HepG2 (cell line): ENCODE measurements at places on chromosomes 5 and 9. TPM values are rescaled to one million over a fixed set of nuclear protein-coding genes. Genes with fewer than 3 reads are reported as not detected.

The SLC6A19 gene
- total RNA-seq = 0.02 TPM in 1 of 2 replicates, not detected in the other

DNA sequence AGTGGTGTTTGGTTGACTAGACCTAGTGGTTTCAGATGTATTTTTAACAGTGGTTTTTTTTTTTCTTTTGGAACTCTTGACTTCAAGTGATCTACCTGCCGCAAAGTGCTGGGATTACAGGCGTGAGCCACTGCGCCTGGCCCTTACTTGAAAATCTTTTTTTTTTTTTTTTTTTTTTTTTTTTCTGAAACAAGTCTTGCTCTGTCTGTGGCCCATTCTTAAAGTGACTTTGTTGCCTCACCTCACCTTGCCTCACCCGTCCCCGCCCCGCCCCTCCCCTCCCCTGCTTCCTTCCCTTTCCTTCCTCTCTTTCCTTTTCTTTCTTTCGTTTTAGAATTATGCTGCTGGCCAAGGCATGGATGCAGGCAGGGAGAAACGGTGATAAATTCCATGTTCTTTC lies 26.0 kb downstream of the GPBP1 start:
- no peak overlapping the region for H3K4me3 ChIP-seq
- H3K27me3 ChIP-seq = no peaks in the 10 kb centered on the region
- DNase-seq = no peak
- no peak overlapping the region for H3K27ac ChIP-seq
- H3K4me1 ChIP-seq = 0 out of 2 replicates have a peak, but pooled peaks cover 21% of the 10 kb centered on the region

GRCh38 chr5:103397739-103398581 lies 139.4 kb downstream of the MACIR start:
- DNase-seq = no peak
- no peaks in the 10 kb centered on the region for H3K36me3 ChIP-seq
- no peak overlapping the region for H3K27ac ChIP-seq
- H3K27me3 ChIP-seq = no peaks in the 10 kb centered on the region

The SUSD3 gene
- 6.0 and 7.0 TPM in 2 replicates for total RNA-seq

- H3K27me3 ChIP-seq = no peaks in the 10 kb centered on the region
- no peaks in the 10 kb centered on the region for H3K4me1 ChIP-seq
- no peak overlapping the region for H3K27ac ChIP-seq
Measured at GRCh38 chr5:169893571-169893970, 86.7 kb downstream of the INSYN2B start.

DNA sequence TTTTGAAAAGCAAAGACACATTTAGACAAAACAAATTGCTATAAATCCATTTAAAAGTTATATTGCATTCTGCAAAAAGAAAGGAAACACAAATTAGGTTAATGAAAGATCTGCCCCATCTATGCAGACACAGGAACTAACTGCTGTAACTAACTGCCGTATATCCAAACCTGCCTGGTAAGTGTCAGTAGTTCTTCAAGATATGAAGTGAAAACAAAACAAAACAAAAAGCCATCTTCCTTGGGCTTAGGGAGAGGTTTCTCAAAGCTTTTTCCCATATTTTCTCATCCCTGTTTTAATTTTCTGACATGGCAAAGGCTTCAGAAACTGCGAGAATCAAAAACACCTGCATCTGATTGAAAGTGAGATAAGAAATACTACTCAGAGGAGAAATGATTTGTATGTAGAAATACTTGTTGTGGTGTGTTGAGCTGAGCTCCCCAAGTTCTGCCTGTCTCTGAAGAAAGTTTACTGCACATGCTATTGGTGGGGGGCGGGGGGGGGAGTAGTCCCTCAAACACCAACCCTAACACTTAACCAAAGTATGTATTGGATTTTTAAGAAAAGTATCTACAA lies 750.5 kb downstream of the PTPRD start:
- no peaks in the 10 kb centered on the region for H3K36me3 ChIP-seq
- no peaks in the 10 kb centered on the region for H3K4me1 ChIP-seq
- no peak for DNase-seq
- H3K4me3 ChIP-seq = no peak overlapping the region
- H3K27me3 ChIP-seq = no peaks in the 10 kb centered on the region
- H3K27ac ChIP-seq = no peak overlapping the region

- no peaks in the 10 kb centered on the region for H3K27me3 ChIP-seq
- H3K4me3 ChIP-seq = no peak overlapping the region
- H3K36me3 ChIP-seq = no peaks in the 10 kb centered on the region; the same call in 1 of the 2 replicates
- no peak overlapping the region for H3K27ac ChIP-seq
- DNase-seq = no peak
Measured at GRCh38 chr5:78076351-78076750, 218.1 kb downstream of the AP3B1 start.

- no peaks in the 10 kb centered on the region for H3K36me3 ChIP-seq
- H3K4me3 ChIP-seq = no peak overlapping the region
- no peak for DNase-seq
- H3K27me3 ChIP-seq = peaks cover 9% of the 10 kb centered on the region
- no peaks in the 10 kb centered on the region for H3K4me1 ChIP-seq
Measured at GRCh38 chr5:181059297-181060230, 19.5 kb downstream of the BTNL9 start.

The C5 gene
- 29.8 and 57.6 TPM in 2 replicates for total RNA-seq

The SLC28A3 gene
- total RNA-seq = not detected in 2 replicates

DNA sequence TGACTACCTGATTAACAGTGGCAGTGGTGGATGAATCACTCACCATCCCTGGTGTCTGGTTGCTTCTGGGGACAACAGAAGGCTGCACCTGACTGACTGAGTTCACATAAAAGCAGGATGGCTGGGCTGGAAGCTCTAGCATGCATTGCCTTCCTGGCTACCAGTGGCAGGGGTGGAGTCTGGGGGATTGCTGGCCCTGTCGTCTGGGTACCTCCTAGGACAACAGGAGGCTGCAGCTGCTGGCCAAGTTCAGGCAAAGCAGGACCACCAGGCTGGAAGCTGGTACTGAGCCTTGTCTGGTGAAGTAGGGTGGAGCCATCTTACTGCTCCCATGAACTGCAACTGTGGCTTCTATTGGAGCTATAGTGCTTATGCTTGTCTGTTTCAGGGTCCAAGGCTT lies 480.8 kb upstream of the CTNND2 start:
- no peaks in the 10 kb centered on the region for H3K36me3 ChIP-seq
- no peaks in the 10 kb centered on the region for H3K27me3 ChIP-seq
- H3K4me3 ChIP-seq = no peak overlapping the region
- no peaks in the 10 kb centered on the region for H3K4me1 ChIP-seq
- no peak for DNase-seq

The ORM2 gene
- total RNA-seq = 283 and 565 TPM in 2 replicates

DNA sequence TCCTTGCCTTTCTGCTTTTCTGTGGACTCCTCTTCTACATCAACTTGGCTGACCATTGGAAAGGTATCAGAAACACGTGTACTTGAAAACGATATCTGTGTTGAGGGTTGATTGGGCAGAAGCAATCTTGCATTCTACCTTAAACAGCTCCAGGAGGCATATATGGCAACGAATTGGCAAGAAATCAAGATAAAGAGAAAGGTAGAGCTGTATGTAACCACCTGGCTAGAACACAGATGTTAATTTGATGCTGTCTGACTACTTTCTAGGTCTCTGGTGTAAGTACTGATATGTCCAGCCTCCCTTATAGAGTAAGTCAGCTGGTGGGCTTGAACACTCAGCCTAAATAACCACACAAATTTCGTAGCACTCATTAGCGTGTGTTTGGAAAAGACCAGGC lies 1.3 kb downstream of the MAN1B1 start:
- H3K36me3 ChIP-seq = peaks cover 11% of the 10 kb centered on the region; the same call in 1 of the 3 replicates
- H3K27ac ChIP-seq = no peak overlapping the region
- peak overlapping the region; percentile 77; the same call in 1 of the 2 replicates for H3K4me3 ChIP-seq
- peaks cover 55% of the 10 kb centered on the region for H3K4me1 ChIP-seq

DNA sequence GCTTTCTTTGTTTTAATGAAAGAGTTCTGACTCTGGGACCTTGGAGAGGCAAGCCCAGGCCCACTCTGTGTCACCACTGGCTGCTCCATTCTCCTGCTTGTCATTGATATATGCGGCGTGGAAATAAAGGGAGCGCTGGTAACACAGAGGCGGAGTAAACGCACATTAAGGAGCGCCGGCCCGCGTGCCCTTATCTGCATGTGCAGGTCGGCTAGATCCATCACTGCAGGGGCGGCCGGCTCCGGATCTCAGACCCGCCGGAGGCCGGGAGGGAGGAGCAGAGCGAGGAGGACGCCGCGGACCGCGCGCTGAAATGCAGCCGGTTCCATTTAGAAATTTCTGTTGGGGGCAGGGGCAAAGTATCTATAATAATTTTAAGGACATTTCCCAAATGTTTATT lies 70.8 kb downstream of the MRPL36 start:
- H3K27ac ChIP-seq = no peak overlapping the region
- H3K36me3 ChIP-seq = no peaks in the 10 kb centered on the region
- no peaks in the 10 kb centered on the region for H3K4me1 ChIP-seq
- peaks cover 70% of the 10 kb centered on the region for H3K27me3 ChIP-seq

- H3K27ac ChIP-seq = no peak overlapping the region
- no peak overlapping the region for H3K4me3 ChIP-seq
- no peak for DNase-seq
- no peaks in the 10 kb centered on the region for H3K4me1 ChIP-seq
- H3K36me3 ChIP-seq = no peaks in the 10 kb centered on the region
Measured at GRCh38 chr9:847505-847904, 6.0 kb downstream of the DMRT1 start.

- no peaks in the 10 kb centered on the region for H3K36me3 ChIP-seq
- no peaks in the 10 kb centered on the region for H3K4me1 ChIP-seq
- no peak overlapping the region for H3K4me3 ChIP-seq
- no peaks in the 10 kb centered on the region for H3K27me3 ChIP-seq
Measured at GRCh38 chr5:118405650-118406061, 582.7 kb downstream of the DTWD2 start.

DNA sequence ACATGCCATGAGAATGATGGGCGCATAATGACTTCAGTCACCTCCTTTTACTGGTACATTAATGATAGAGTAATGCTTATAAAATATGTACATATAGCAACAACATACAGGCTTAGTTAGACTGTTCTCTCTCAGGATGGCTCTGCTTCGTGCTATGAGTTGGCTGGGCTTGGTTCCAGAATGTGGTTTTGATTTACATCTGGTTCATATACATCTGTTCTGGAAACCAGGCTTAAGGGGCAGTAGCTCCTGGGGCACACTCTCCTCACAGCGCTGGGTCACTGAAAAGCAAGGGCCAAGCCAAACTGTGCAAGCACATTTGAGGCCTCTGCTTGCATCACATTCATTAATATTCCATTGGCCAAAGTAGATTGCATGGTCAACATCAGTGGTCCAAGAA lies 44.9 kb downstream of the PCSK1 start:
- DNase-seq = no peak
- no peaks in the 10 kb centered on the region for H3K4me1 ChIP-seq
- H3K27me3 ChIP-seq = no peaks in the 10 kb centered on the region
- no peaks in the 10 kb centered on the region for H3K36me3 ChIP-seq
